ENCODE measurements at places on chromosomes 12 and 14.
A peak's percentile ranks its signal among the peaks of the same experiment; 100 is the strongest.

DNA sequence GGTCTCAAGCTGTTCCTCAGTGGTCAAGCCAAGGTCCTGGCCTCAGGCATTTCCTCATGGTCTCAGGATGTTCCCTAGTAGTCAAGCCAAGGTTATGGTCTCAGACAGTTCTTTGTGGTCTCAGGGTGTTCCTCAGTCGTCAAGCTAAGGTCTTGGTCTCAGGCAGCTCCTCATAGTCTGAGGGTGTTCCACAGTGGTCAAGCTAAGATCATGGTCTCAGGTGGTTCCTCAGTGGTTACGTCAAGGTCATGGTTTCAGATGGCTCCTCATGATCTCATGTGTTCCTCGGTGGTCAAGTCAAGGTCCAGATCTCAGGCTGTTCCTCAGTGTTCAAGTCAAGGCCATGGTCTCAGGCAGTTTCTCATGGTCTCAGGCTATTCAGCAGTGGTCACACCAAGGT lies 540.1 kb downstream of the VRK1 start:
- DNase-seq: no peak

- DNase-seq: no peak
These were observed 80.9 kb upstream of the OTX2 start for GRCh38 chr14:56891226-56891625.

DNA sequence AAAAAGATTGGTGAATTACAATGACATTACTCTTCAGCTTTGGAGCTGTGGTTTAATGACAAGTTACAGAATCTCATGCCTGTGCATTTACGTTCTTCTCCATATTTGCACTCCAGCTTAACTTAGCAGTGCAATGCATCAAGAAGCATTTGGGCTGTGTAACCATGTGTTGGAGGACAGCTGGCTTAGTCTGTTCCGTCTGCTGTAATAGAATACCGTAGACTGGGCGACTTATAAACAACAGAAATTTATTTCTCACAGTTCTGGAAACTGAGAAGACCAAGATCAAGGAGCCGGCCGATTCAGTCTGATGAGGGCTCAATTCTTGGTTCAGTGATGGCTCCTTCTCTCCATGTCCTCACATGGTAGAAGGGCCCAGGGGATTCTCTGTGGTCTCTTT lies 943.5 kb downstream of the BCL11B start:
- no peak for DNase-seq

GRCh38 chr12:75404231-75404630 lies 13.3 kb downstream of the GLIPR1L2 start:
- DNase-seq: no peak

GRCh38 chr14:71692496-71692895 lies 239.7 kb upstream of the RGS6 start:
- DNase-seq: peak; percentile 33

DNA sequence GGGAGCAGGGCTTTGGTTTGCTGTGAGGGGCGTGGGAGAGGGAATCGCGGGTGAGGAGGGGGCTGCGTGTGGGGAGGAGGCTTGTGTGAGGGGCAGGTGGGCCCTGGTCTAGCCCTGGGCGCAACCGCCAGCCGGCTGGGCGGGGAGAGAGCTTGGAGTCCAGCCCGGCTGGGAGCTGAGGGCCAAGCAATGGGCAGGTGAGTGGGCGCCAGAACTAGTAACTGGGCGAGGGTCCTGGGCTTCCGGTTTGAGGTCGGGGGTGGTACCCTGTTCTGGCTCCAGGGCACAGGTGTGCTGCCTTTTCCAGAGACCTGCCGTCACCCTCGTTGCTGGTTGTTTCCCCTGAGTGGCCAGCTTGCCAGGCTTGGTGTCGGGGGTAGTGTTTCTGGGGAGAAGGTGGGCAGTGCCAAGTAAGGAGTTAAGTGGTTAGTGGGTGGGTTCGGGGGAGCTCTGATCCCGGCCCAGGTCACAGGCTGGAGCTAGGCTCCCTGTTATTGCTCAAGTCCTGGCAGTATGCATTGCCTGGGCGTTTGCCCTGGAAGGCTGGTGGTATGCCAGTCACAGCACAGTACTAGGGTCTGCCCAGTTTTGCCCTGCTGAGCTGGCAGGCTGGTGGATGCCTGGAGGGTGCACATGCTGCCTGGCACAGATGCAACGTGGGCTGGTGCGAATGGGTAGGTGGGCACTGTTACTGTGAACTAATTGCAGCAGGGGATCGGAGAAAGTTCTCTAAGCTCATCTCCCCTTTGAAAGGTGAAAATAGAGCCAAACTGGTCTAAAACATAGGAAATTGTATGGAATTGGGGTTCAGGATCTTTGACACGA lies 683 bp downstream of the CIPC start:
- DNase-seq: peak; percentile 59

DNA sequence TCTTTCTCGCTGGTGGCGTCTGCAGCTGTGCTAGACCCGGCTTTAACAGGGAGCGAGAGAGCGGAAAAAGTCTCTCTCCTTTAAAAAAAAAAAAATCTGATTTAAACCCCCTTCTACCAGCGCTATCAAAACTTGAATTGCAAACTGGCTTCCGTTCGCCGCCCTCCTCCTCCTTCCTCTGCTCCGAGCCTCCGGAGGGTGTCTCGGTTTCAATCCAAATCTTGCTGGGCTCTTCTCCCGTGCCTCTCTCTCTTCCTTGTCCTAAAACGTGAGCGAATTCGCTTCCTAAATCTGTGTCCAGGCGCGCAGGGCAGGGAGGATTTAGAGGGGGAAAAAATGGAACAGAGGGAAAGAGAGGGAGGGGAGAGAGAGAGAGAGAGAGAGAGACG lies 272 bp downstream of the TBX3 start:
- no peak for DNase-seq

DNA sequence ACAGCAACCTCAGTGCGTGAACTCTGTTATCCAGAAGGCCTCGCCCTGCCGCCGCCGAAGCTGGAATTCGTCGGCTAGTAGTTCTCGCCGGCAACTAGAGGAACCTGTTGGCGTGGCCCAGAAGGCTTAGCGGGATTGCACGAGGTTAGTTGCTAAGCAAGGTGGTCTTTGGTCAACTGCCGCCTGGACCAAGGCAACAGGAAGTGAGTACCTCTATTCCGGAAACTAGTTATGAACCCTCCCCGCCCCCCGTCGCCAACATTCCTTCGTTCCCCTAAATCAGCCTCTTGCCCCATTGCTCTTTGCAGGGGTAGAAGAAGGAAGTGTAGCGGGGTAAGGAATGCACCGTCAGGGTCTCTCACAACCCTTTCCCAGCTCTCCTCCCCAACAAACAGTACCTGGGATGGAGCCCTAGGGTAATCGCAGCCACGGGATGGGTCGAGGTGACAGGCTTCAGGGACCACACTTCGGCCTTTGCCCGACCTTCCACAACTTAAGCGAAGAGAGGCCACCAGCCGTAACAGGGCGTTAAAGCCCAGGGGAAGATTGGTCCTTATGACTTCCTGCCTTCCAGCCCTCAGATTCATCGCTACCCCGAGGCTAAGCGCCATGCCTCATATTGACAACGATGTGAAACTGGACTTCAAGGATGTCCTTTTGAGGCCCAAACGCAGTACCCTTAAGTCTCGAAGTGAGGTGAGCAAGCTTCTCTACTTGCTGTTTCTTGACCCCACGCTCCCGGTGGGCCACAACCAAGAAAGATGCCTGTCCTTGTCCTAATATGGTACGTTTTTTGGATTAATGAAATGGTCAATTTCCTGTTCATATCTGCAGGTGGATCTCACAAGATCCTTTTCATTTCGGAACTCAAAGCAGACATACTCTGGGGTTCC lies at the start of gene GMPR2:
Gene GMPR2, plus strand, starts transcription at position 285 of the 893 bp plus-strand sequence. Its CDS starts 325 bp downstream, at position 610.
- peak; percentile 80 for DNase-seq

DNA sequence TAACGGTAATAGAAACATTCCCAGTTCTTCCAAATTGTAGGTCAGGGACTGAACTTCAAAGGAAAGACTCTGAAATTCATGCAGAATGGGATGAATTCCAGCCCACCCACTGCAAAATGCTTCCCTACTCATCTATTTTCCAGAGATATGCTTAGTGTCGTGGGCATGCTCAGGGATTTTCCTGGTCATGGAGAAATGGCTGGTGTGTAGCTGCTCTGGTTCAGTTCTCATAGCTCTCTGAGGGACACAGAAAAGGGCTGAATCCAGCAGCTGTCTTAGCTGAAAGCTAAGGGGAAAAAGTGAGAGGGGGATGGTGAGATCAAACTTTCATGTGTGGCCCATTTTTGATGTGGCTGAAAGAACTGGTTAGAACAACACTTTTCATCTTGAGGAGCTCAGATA lies 72.9 kb upstream of the KRAS start:
- no peak for DNase-seq

DNA sequence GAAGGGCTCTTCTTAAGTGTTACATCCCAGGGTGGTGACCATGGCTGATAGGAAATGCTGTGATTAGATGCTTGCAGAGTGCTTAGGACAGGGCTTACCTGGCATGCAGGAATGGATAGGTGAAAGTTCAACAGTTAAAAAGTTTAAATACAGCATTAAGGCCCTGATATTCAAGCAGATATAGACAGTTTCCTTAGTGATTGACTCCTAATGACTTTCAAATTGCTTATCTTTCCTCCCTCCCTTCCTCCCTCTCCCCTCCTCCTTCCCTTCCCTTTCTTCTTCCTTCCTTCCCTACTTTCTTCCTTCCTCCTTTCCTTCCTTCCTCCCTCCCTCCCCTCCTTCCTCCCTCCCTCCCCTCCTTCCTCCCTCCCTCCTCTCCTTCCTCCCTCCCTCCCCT lies 244.6 kb upstream of the NOS1 start:
- no peak for DNase-seq

GRCh38 chr14:105641075-105641937 lies 114.9 kb downstream of the TMEM121 start:
- DNase-seq: no peak

DNA sequence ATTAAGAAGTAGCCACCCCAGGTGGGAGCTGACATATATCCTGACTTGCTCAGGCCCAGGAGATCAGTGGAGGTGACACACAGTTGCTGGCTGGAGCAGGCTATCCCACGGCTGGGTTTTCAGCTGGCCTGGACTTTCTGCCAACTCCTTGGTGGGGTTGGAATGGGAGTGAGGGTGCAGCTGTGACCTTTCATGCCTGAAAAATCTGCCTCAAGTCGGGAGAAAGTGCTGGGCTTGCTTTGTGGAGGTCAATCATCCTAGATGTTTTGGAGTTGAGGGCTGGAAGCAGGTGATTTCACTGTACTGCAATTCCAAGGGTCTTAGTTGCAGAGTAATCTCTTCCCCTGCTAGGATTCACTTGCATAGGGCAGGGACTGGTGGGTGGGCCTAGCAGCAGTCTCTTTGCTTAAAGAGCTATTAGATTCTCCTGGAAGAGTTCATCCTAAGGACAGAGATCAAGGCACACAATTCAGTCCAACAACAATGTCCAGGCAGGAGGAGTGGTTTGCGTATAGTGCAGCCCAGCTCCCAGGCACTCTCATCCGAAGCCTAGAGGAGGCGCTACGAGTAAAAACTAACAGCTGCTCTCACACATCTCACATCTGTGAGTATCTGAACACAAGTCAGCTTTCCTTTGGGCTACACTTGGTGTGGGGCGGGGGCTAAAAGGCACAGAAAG lies 98.1 kb downstream of the GAS2L3 start:
- DNase-seq: no peak

- no peak for DNase-seq
These were observed 1.4 kb downstream of the ARHGDIB start for GRCh38 chr12:14959916-14960496.

GRCh38 chr14:71362920-71363584 lies 455.8 kb downstream of the PCNX1 start:
- DNase-seq: no peak

DNA sequence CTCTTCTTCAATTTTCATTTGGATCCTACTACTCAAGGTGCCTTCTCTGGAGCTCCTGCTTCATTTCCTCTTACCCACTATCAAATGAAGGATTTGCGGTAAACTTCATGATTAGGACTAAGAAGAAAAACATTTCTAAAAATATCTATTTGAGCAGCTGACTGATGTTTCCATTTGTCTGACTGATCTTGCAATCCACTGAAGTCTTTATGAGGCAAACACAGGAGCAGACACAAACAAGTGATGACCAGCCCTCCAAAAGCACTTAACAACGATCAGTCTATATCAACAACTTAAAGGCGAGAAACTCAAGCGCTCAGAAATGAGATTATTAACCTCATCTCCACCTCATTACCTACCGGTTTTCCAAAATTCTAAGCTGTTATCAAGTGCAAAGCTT lies 26.2 kb downstream of the OSBPL8 start:
- DNase-seq: no peak

DNA sequence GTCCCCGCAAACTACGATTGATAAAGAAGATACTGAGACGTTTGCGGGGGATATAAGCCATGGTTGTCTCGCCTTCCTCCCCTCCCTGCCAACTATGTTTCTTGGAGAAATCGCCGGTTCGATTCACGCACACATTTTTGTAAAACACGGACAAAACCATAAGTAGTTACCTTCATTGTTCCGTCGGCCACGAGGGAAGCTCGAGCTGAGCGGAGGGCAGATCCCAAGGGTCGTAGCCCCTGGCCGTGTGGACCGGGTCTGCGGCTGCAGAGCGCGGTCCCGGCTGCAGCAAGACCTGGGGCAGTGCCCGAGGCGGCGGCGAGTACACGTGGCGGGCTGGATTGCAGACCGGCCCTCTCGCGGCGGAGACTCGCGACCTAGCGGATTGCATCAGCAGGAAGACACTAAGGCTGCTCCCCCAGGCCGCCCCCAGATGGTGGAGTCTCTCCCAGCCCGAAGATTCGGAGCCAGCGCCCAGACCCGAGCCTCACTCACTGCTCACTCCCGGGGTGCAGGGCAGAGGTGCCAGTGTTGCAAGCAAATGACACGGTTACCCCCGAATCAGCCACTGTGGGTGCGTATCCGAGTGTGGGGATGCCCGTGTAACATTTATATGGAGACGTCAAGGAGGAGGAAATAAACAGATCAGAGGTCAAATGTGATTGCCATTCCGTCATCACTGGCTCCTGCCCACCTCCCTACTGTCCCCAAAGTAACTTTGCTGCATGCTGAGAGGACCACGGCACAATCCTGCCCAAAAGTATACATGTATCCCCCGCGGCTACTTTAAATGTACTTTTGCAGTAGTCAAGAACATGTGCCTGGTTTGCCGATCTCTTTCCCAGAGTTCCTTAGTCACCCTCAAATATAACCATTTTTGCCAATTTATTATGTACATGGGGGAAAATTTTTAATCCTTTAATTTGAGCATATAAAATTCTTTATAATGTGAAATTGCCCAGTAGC lies at the start of gene BCAT1:
Gene BCAT1, minus strand, starts transcription at position 345 of the 966 bp plus-strand sequence. Its CDS starts 169 bp downstream, at position 176.
- DNase-seq: peak; percentile 44

DNA sequence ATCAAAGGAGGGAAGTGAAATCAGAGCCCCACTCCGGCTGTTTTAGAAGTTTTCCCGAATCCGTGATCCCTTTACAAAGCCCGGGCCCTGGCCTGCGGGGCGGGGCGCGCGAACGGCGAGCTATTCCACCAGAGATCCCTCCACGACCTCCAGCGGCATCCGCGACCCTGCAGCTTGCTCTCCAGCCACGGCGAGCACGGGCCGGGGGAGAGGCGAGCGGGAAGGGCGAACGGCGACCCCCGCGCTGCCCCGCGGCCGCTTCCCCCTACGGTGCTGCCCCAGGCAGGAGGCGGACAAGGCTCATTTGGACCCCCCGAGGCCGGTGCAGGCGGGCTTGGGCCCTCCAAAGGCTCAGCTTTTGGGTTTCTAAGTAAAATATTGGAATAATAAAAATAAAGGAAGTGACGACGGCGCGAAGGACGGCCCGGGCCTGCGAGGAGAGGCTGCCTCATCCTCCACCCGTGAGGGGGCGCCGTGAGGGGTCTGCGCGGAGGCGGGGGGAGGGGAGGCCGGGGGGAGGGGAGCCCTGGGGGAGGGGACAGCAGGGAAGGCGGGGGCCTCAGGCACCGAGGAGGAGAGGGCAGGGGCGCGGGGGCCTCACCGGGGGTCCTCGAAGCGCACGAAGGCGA lies 613 bp downstream of the SRSF9 start:
- DNase-seq: peak; percentile 55

GRCh38 chr12:85005615-85006014 lies 30.5 kb downstream of the TSPAN19 start:
- DNase-seq: no peak

GRCh38 chr12:21387174-21387573 lies 14.5 kb downstream of the IAPP start:
- DNase-seq: no peak
